Neuronal stem cell (in vitro differentiated cells): ENCODE measurements at places on chromosomes 12 and 14.

DNA sequence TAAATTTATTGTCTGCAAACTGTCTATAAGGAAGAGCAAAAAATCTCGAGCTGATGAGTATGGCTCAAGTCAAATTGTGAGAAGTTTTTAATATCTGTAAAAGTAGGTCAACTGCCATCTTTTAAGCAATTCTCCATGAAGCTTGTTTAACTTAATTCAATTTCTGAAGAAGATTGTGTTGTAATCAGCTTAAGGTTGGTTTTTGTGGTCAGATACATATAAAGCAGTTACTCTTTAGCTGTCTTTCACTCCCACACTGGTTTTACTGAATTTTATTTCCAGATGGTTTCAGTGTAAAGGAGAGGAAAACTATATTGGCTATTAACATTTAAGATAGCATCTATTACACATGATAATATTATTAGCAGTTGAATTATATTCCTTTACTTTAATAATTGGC is 1165.1 kb downstream of the SLC16A7 start:
- no peak for DNase-seq

DNA sequence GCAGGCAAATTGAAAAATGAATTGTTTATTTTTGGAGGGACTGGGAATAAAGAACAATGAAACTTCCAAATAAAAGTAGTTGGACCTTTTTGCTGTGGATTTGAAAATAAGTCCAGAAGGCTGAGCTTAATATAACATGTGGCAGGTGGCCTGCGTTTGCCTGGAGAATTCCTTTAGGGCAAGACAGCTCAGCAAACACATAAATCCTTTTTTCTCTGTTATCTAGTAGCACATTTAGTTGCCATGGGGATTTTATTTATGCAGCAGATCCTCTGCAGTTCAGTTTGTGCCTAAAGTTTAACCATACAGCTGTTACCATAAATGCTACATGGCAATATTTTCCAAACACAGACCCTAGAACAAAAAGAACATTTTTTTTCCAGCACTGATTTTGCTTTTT is 180.0 kb downstream of the NPAS3 start:
- no peak for DNase-seq

- DNase-seq = no peak
These were observed 6.8 kb upstream of the DCD start for GRCh38 chr12:54654926-54655325.

GRCh38 chr12:71607494-71608330 is 55.9 kb downstream of the ZFC3H1 start:
- DNase-seq = no peak

DNA sequence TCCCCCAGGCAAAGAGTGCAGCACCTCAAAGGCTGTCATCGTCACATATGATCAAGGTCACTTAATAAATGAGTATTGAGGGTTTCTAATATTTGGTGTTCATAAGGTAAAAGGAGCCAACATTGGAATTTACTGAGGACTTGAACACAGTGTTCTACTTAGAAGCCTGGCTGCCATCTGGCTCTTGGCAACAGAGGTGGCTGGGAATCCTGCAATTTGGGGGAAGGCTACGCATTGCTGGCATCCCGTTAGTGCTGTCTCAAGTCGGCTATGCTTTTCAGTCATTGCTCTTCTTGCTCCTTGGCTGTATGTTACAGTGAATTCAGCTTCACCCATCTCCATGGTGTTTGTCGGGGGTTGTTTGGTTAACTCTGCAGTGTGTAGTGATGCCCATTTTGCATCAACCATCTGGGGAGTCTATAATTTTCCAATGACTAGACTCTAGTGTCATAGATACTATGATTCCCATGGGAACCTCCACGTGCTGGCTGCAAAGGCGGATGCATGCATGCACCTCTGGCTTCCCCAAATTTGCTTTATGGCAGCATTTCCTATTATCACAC is 12.9 kb upstream of the SLC24A4 start:
- no peak for DNase-seq

DNA sequence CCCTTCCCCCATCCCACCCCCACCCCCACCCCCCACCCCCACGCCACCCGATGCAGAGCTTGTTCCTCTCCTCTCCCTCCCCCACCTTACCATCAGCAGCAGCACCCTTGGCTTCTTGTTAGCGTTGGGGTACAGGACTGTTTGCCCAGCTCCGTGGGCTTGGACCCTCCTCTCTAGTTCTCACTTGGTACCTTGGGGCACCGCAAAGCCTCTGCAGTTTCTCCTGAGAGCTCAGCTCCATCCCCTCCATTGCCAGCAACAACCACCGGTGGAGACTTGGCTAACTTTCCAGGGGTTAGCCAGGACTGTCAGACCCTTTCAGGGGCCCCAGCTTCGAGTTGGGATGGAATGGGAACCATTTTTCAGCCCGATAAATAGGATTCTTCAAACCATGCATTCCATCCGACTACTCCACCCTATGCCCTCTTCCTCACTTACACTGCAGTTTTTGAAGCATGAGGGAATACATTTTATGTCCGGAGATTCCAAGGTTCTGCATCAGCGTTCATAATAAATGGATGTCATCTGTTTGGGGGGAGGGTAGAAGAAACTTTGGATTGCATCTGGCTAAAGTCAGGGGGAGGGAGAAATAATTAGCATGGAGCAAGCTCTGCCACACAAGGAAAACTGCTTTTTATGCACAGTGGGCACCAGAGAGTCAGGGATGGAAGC is 1.1 kb downstream of the SCN8A start:
- peak; percentile 6 for DNase-seq

- DNase-seq = no peak
These were observed 624 bp upstream of the PWP1 start for GRCh38 chr12:107684990-107685359.

- DNase-seq = no peak
These were observed 12.4 kb downstream of the ERG28 start for GRCh38 chr14:75648066-75648838.

GRCh38 chr14:88013750-88014349 is 8.9 kb downstream of the GPR65 start:
- peak; percentile 56 for DNase-seq

- DNase-seq = no peak
These were observed 2.5 kb downstream of the RASAL1 start for GRCh38 chr12:113133036-113133435.

GRCh38 chr14:70052990-70053389 is 135.8 kb downstream of the SLC8A3 start:
- peak; percentile 76 for DNase-seq
